HL-60 (cell line): ENCODE measurements at places on chromosomes 4 and X.

GRCh38 chr4:142960867-142961644, 115.0 kb upstream of the INPP4B start:
- no peak for DNase-seq

DNA sequence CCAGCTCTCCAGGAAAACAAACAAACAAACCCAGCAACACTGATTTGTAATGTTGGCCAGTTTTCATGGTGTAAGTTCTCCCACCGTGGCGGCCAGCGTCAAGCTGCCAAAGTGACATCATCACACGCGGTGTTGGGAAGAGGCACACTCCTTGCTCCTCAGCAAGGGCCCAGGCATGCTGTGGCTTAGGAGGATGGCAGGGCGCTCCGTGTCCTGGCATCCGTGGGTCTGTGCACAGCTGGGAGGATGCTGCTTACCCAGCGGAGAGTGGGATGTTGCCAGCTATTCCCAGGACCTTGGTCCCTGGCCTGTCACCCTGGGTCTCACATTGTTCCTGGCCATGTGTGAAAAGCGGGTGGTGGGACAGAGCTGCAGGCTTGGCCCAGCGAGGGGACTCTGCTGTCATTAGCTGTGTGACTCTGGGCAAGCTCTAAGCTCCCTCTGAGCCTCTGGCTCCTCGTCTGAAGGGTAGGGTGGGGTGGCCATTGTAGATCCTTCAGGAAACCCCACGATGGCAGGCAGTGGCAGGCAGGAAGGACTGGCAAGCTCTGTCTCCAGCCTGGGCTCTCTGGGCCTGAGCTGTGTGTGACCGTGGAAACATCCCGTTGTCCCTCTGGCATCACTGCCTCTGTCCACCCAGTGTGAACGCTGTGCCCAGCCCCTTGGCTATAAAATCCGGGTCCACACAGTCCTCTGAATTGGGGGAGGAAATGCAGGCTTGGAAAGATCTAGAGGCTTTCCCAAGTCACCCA, 10.8 kb downstream of the PSAPL1 start:
- DNase-seq, result no peak

- no peak for DNase-seq
Measured at GRCh38 chrX:40736170-40736505, 796 bp upstream of the MED14 start.

DNA sequence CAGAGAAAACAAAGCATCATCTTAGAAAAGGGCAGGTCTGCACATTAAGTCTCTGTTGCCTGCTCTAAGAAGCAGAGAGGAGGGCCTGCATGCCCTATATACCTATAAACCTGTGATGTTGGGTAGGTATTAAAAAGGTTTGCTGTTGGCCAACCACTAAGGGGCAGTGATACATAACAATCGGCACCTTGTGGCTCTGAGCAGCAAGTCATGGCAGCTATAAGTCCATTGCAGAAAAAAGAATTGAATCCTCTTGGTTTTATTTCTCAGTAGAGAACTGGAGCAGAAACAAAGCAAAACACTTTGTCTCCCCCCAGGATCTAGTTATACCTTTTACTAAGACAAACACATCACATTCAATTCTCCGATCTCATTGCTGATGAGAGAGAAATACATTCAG, 1364.4 kb downstream of the STIM2 start:
- no peak for DNase-seq
